Hepatocyte (in vitro differentiated cells): ENCODE measurements at places on chromosomes 7 and 10. TPM values are rescaled to one million over a fixed set of nuclear protein-coding genes. Genes with fewer than 3 reads are reported as not detected.

- H3K36me3 ChIP-seq = no peaks in the 10 kb centered on the region
- no peak overlapping the region for H3K4me3 ChIP-seq
- no peak for DNase-seq
- no peak overlapping the region for H3K27ac ChIP-seq
- no peaks in the 10 kb centered on the region for H3K4me1 ChIP-seq
Observed at GRCh38 chr7:51878865-51879264, 562.3 kb upstream of the COBL start.

The SLC39A12 gene
- total RNA-seq = not detected in 2 replicates

The BET1 gene
- 50.7 and 50.9 TPM in 2 replicates for total RNA-seq

GRCh38 chr10:100730725-100731406, 14.5 kb upstream of the PAX2 start:
- H3K4me1 ChIP-seq = peaks cover 27% of the 10 kb centered on the region
- peak; percentile 53 for DNase-seq
- no peaks in the 10 kb centered on the region for H3K36me3 ChIP-seq
- H3K27me3 ChIP-seq = peaks cover 98% of the 10 kb centered on the region
- H3K4me3 ChIP-seq = no peak overlapping the region

DNA sequence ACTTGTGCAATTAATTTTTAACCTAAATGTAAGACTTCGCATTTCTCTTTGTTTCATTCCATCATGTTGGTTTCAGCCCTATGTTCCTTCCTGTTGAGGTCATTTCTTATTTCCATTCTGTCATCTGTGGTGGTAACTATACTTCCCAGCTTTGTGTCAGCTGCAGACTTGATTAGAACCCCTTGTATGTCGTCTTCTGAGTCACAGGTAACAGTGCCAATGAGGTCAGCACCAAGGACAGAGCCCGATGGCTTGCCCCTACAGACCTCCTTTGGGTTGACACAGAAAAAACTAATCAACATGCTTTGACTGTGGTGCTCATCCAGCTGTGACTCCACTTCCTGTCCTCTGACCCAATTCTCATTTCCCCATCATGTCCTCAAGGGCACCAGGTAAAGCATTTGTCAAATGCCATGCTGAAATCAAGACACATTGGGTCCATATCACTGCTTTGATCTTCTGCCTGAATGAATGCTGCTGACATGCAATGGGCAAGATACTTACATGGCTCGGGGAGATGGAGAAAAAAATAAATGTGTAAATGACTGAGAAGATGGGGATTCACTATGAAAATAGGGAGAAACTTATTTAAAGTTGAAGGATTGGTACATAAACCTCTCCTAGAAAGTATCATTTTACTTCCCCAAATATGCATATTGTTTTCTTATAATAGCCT, 25.6 kb upstream of the CRTAC1 start:
- H3K4me1 ChIP-seq = no peaks in the 10 kb centered on the region
- H3K27ac ChIP-seq = no peak overlapping the region
- peak; percentile 62 for DNase-seq
- peaks cover 32% of the 10 kb centered on the region for H3K27me3 ChIP-seq
- H3K36me3 ChIP-seq = no peaks in the 10 kb centered on the region

The MYL10 gene
- total RNA-seq = 0.23 and 0.60 TPM in 2 replicates

GRCh38 chr7:131370523-131370968, 42.9 kb downstream of the MKLN1 start:
- peak; percentile 4 for DNase-seq
- no peak overlapping the region for H3K4me3 ChIP-seq
- H3K4me1 ChIP-seq = no peaks in the 10 kb centered on the region
- H3K27me3 ChIP-seq = no peaks in the 10 kb centered on the region

GRCh38 chr7:24924375-24924774, 55.6 kb downstream of the OSBPL3 start:
- no peaks in the 10 kb centered on the region for H3K4me1 ChIP-seq
- no peaks in the 10 kb centered on the region for H3K27me3 ChIP-seq
- DNase-seq = peak; percentile 33
- H3K4me3 ChIP-seq = no peak overlapping the region
- H3K27ac ChIP-seq = no peak overlapping the region
- no peaks in the 10 kb centered on the region for H3K36me3 ChIP-seq

DNA sequence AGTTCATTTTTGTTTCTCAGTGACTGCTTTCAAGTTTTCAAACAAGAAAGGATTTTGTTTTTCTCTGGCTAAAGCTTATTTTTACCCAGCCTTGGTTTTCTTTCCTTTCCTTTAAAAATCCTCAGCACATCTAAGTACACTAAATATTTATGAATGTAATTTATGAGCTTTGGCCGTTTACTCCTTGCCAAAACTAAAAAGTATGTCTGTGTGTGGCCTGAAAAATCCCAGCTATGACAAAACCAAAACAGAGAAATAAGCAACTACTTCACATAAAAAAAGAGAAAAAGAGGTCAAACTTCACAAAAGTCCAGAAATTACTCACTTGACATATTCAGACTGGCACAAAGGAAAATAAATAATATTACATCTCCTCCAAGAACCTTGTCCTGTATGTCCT, 365.1 kb upstream of the NFE2L3 start:
- H3K4me3 ChIP-seq = no peak overlapping the region
- H3K36me3 ChIP-seq = no peaks in the 10 kb centered on the region
- H3K27ac ChIP-seq = peak overlapping the region; percentile 76
- H3K27me3 ChIP-seq = no peaks in the 10 kb centered on the region
- no peak for DNase-seq

DNA sequence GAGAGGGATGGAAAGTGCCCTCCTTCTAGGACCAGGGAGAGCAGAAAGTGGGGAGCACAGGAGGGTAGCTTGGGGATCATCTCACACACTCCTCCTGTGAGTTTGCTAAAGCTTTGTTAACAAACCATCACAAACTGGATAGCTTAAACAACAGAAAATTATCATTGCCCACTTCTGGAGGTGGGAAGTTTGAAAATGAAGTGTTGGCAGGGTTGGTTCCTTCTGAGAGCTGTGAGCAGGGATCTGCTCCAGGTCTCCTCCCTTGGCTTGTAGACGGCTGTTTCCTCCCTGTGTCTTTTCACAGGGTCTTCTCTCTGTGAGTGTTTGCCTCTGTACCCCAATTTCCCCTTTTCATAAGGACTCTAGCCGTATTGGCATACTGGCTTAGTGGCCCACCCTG, 32.0 kb upstream of the CXCL12 start:
- H3K27ac ChIP-seq = no peak overlapping the region
- no peaks in the 10 kb centered on the region for H3K4me1 ChIP-seq
- H3K36me3 ChIP-seq = no peaks in the 10 kb centered on the region
- no peak for DNase-seq
- no peak overlapping the region for H3K4me3 ChIP-seq

DNA sequence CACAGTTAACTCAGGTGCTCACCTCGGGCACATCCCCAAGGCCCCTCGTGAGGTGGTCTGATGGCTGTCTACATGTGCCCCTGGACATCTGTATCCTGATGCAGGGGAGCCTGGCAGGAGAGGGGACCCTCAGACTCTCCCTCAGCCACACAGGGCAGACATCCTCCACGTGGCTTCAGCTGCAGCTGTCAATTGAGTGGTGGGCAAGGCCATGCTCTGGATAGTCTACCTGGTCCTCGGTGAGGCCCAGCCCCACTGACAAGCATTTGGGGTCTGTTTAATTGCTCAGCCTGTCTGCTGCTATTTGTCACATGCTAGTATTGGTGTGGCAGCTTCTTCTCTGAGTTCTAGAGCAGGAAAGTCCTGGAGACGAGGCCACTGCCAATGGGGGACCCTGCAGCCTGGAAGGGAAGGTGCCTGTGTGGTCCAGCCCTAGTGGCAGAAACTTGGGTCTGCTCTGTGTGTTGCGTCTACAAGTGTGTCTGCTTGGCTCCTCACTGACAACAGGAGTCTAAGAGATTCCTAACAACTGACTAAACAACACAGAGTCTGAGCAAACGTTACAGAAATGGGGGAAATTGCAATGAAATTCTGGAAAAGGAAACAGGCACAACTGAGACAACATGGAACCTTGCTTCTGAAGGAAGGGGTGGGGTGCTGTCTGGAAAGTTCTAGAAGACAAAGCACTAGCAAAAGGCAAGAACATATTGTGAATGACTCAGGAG, 59.3 kb upstream of the IGFBP3 start:
- no peaks in the 10 kb centered on the region for H3K27me3 ChIP-seq
- no peak overlapping the region for H3K27ac ChIP-seq
- no peak overlapping the region for H3K4me3 ChIP-seq
- peaks cover 17% of the 10 kb centered on the region for H3K4me1 ChIP-seq

GRCh38 chr7:50335795-50336754, 31.6 kb downstream of the IKZF1 start:
- DNase-seq = no peak
- no peak overlapping the region for H3K27ac ChIP-seq
- H3K4me1 ChIP-seq = no peaks in the 10 kb centered on the region
- no peaks in the 10 kb centered on the region for H3K36me3 ChIP-seq
- no peak overlapping the region for H3K4me3 ChIP-seq
- H3K27me3 ChIP-seq = peaks cover 10% of the 10 kb centered on the region
